ENCODE measurements at places on chromosomes 2 and 18. TPM values are rescaled to one million over a fixed set of nuclear protein-coding genes. Genes with fewer than 3 reads are reported as not detected.

The ACTR1B gene
- polyA plus RNA-seq = 93.2 TPM

The WDCP gene
- 4.9 TPM for polyA plus RNA-seq

The KIAA2012 gene
- 0.05 TPM for polyA plus RNA-seq

The CTAGE1 gene
- not detected for polyA plus RNA-seq

The INHBB gene
- polyA plus RNA-seq = 11.2 TPM

The NEB gene
- 0.29 TPM for polyA plus RNA-seq

The FAM237A gene
- polyA plus RNA-seq = not detected

The SERPINB7 gene
- not detected for polyA plus RNA-seq

The ECEL1 gene
- polyA plus RNA-seq = 0.95 TPM

The LIMS3 gene
- 1.1 TPM for polyA plus RNA-seq

The TMEM163 gene
- 2.4 TPM for polyA plus RNA-seq

GRCh38 chr2:191264647-191265081 lies 19.5 kb downstream of the MYO1B start:
- no peak for DNase-seq

DNA sequence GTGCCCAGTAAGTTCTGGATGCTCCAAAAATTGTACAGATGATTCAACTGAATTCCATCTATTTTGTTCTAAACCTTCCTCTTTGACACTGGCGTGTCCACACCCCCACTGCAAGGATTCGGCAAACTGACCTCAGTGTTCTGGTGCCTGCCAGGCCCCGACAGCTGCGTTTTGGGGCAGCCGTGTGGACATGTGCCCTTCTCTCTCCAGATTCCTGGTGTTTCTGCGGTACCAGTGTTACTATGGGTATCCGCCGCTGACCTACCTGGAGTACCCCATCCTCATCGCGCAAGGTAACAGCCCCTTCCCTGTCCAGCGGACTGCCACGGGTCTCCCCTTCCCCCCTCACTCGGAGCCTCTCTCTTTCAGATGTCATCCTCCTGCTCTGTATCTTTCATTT lies 5.0 kb downstream of the SLC66A3 start:
- no peak for DNase-seq

GRCh38 chr18:74453642-74454198 lies 3.4 kb downstream of the DIPK1C start:
- no peak for DNase-seq

DNA sequence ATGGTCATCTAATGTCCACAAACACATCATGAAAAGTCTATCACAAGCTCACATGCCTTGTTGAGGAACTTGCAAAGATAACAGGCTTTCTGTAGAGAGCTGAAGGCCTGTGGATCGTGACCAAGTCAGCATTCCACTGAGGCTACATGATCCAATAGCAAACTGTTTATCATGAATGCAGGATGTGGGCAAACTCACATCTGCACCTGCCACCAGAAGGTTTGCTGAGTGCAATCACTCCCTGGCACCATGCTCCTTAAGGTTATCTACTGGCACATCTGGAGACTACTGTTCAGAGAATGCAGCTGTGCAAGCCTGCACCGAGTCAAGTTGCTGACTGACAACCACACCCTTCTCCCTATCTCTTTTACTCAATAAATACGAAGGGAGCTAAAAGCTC lies 67.3 kb upstream of the ACAA2 start:
- DNase-seq = no peak

DNA sequence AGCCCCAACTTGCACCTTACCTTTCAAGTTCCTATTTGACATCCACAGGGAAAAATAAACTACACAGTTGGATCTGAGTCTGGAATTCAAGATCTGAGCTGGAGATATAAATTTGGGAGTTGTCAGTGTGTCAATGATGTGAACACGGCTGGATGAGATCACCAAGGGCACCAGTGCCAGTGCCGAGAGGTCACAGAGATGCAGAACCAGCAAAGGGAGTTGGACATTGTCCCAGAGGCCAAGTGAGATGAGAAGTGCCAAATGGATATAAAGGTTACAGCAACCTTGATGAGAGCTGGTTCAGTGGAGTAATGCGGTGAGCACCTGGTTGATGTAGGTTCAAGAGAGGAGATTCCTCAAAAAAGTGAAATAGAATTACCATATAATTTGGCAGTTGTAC lies 24.8 kb downstream of the LRRFIP1 start:
- DNase-seq = no peak

DNA sequence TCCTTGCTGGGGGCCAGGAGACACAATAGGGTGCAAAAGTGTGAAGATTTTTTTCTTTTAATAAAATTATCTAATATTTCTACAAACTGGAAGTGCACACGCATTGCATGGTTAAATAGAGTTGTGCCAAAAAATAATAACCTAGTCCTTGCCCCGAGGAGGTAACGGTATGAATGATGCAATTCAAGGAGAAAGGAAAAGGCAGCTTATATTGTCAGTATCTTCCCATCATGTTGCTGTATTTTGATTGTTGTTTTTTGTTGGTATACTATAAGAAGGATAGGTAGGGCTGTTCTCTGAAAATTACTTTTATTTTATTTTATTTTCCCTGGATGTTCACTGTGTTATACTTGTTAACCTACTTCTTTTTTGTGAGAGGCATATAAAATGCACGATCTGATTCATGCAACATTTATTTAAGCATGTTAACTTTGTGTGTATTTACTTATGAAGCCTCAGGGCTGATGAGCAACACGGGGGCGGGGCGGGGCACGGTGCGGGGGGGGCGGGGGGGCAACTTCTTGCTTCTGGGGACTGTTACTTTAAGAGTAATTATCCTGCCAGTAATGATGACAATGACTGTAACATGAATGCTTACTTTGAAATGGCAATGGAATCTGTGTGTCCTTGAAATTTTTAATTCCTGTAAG lies 118.6 kb downstream of the AQP4 start:
- DNase-seq = no peak

- no peak for DNase-seq
Measured at GRCh38 chr2:175154661-175155082, 13.3 kb downstream of the ATF2 start.

GRCh38 chr18:24208270-24209035 lies 69.6 kb downstream of the CABYR start:
- DNase-seq = no peak

DNA sequence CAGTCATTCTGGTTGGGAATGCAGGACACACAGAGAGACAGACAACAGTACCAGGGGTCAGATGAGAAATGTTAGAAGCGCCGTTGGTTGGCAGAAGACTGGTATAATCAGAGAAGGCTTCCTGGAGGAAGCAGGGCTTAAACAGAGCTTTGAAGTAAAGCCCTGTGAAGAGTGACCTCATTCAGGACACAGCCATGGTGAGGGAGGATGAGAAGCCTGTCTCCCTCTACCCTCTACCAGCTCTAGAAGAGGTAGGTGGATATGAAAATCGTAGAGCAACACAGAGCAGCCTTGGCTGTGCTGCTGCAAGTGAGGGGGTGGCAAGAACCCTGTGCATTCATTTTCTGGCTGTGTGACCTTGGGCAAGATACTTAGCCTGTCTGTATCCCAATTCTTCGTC lies 14.2 kb downstream of the TET3 start:
- DNase-seq = no peak

GRCh38 chr2:225011585-225011984 lies 30.7 kb downstream of the DOCK10 start:
- DNase-seq = no peak

DNA sequence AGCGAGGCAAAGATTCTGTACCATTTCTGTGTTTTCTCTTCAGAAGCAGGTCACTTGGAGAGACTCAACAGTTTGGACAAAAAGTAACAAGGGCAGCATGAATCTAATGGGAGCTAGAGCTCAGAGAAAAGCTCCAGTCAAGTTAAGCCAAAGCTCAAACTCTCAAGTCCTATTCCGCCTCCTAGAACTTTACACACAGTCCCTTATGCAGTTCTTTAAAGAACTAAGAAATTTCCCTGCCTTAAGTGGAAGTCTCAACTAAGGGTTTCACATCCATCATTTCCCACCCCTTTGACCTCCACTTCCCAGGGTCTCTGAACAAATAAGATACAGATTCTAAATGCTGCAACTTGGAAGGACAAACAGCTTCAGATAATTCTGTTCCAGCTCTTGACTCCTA lies 121.3 kb upstream of the RNU4ATAC start:
- DNase-seq = no peak

DNA sequence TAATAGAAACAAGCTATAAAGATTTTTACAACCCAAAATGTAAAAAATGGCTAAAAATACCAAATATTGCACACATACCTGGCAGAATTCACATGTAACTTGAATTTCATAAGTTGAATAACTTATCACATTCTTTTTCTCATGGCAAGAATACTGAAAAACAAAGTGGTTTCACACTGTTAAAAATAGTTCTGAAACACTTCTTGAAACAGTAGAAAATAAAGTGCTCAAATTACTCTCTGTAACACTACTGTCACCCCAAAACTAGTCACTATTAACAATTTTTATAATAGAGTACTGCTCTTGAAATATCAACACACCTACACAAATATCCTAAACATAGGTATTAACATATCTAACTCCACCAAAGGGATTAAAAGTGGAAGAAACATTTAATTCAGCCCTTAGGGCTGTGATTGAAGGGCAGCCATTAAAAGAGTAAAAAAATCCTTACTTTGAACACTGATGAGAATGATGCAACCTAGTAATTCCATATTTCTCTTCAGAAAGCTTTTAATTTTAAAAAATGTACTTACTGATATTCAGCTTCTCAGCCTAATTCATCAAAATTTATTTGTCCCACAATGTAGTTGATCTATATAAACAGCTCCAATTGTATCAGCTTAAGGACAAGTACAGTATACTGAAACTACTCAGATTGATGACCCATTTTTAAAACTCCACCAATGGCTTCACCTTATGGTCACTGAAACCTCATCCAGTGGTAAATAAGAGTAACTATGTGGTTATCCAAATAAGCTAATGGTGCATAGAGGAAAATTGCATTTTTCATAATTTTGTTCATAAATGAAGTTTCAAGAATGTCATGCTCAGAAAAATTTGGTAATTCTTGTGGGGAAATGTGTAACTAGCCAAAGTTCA lies 31.4 kb downstream of the ATF2 start:
- DNase-seq = no peak

GRCh38 chr2:241267249-241268067 lies 48.0 kb downstream of the HDLBP start:
- DNase-seq = no peak

DNA sequence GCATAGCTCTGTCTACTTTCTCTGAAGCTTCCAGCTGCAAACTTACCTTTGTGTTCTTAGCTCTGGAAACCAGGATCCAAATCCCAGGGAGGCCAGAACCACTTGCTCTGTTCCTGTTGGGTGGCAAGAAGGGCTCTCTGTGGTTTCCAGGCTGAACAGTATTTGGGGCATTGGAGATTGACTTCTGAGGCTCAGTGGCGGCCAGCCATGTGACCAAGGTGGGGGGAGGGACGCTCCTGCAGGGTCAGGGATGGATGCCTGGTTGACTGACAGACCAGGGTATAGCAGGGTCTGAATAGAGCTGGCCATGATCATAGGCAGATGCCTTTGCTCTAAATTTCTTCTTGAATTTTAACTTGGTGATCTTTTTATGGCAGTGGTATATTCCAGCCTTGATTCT lies 15.1 kb downstream of the SLC4A5 start:
- no peak for DNase-seq

GRCh38 chr2:202201220-202202160 lies 36.9 kb downstream of the SUMO1 start:
- no peak for DNase-seq

GRCh38 chr2:168584911-168585310 lies 128.8 kb downstream of the CERS6 start:
- no peak for DNase-seq

GRCh38 chr2:202950592-202950991 lies 38.5 kb downstream of the CARF start:
- DNase-seq = no peak

- no peak for DNase-seq
Measured at GRCh38 chr18:22193466-22193865, 24.1 kb downstream of the GATA6 start.

Data from urinary bladder (tissue), 4 donors.